Osteoblast (primary cell): ENCODE measurements at places on chromosomes 2 and 18. TPM values are rescaled to one million over a fixed set of nuclear protein-coding genes. Genes with fewer than 3 reads are reported as not detected.

Gene SLC30A3
- under 0.01 and 0.88 TPM in 2 replicates for total RNA-seq

Gene RFTN2
- total RNA-seq: 14.5 and 18.6 TPM in 2 replicates

DNA sequence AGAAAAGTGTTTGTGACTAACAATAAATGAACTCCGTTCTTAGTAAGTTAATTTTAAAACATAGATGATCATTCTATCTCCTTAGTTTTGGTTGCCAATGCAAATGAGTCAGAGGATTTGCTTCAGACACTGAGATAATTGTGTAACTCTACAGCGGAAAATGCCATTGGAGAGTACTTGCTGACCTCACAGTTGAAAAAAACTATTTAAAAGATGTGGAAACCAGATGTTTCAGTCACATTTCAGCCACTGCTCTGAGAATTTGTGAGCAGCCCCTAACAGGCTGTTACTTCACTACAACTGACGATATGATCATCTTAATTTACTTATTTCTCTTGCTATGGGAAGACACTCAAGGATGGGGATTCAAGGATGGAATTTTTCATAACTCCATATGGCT lies at the start of gene TNFAIP6:
TNFAIP6 (plus strand) TSS at position 234 of the 400 bp plus-strand sequence; CDS start at position 309, 75 bp downstream.
- peak; percentile 89 for DNase-seq

DNA sequence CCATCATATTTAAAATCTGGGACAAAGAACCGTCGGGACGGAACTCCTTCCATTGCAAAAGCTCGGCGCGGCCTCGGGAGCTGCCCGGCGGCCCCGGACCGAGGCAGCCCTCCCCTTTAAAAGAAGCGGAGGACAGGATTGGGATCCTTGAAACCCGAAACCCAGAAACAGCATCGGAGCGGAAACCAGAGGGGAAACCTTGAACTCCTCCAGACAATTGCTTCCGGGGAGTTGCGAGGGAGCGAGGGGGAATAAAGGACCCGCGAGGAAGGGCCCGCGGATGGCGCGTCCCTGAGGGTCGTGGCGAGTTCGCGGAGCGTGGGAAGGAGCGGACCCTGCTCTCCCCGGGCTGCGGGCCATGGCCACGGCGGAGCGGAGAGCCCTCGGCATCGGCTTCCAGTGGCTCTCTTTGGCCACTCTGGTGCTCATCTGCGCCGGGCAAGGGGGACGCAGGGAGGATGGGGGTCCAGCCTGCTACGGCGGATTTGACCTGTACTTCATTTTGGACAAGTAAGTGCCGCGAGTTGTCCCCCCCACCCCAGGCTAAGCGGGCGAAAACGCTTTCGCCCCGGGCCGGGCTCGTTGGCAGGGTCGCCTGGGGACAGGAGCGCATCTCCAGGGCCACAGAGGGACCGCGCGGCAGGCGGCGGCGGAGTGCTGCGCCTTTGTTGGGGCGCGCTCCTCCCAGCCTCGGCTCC lies at the start of gene ANTXR1:
ANTXR1 (plus strand) TSS at position 38 of the 698 bp plus-strand sequence; CDS start at position 359, 321 bp downstream.
- peak; percentile 95 for DNase-seq

DNA sequence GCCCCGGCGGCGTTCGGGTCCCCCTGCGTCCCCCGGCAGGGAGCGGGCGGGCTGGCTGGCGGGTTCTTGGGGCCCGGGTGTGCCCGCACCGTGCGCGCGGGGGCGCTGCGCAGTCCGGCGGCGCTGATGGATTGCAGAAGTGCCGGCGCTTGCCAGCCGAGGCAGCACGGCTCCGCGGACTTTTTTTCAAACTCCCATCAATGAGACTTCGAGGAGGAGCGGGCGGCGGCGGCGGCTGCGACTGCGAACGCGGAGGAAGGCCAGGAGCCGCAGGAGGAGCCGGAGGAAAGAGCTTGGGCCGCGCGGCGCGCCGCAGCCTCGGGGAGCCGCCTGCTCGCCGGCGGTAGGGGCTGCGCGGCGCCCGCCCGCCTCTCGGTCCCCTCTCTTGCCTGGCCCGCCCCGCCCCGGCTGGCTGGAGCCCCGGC lies at the start of gene GLI2:
GLI2 (plus strand) TSS at position 123 of the 425 bp plus-strand sequence. CDS start 61,453 bp downstream, outside the sequence.
- peak; percentile 97 for DNase-seq

Gene CWC22
- 15.2 and 17.1 TPM in 2 replicates for total RNA-seq

GRCh38 chr2:158197940-158198339 lies 96.3 kb downstream of the UPP2 start:
- no peak for DNase-seq

DNA sequence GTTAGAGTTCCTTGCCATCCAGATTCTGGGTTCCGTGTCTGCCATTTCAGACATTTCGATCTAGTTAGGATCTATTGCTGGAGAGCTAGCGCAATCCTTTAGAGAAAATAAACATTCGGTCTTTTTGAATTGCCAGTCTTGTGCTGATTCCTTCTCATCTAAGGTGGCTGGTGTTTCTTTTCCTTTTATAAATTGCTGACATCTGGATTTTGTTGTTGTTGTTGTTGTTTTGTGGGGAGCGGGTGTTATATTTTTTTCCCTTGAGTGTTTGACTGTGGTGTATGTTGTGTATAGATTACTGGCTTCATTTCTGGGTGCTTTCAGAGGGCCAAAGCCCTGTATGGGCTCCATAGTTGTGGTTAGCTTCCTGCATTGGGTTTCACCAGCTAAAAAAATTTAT lies 128.5 kb upstream of the LRP1B start:
- DNase-seq: no peak

DNA sequence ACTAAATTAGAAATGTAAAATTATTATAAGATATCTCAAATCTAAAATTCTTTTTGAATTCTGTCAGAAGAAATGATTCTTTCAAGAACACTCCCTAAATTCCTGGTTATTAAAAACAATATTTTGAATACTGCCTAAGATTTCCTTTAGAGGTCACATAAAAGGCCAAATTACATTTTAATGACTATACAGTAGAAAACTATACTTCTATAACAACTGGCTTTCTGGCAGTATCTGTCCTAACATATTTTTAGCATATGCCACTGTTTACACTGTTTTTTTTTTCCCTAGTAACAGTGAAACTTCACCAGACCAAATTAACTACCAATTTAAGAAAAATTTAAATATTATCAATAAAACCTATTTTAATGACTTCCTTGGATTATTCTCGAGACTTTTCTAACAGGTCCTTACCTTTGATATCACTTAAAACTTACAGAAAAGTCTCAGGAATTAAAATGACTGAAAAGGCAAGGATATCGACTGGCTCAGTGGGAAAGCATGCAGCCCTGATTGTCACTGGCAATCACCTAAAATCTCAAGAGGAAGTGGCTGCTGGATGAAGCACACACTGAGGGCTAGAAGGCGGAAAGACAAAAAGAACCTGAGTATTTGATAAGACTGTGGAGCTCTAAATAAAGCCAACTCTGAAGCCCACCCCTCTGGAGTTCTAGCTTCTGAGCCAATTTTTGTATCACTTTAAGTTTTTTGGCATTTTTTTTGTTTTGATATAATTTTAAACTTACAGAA lies 59.6 kb downstream of the SPIRE1 start:
- DNase-seq: peak; percentile 35

- no peak for DNase-seq
Measured at GRCh38 chr2:121902171-121902591, 146.7 kb downstream of the TSN start.

DNA sequence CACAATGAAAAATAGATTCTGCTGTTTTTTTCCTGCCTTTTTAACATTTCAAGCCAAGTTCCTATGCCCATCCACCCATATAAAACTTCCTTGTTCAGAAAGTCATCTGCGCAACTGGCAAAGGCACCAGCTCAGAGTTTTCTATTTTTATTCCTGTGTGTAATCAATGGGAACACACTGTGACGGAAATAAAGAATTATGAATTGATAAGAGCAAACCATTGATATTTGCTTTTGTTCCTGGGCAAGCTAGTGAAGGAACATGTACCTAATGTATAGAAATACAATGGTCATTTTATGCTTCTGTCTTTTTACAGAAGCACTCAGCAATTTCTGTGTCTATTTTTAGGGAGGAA lies 30.8 kb upstream of the AAK1 start:
- DNase-seq: no peak

GRCh38 chr2:78977661-78978145 lies 47.8 kb upstream of the REG3G start:
- DNase-seq: no peak

Gene ITGA4
- total RNA-seq: 5.3 and 9.0 TPM in 2 replicates

- DNase-seq: no peak
Measured at GRCh38 chr2:107068069-107068916, 182.3 kb upstream of the ST6GAL2 start.

GRCh38 chr18:63192885-63193349 lies 126.7 kb downstream of the BCL2 start:
- no peak for DNase-seq
